Left colon (tissue), 2 donors: ENCODE measurements at places on chromosomes 6 and 20.

- no peak for DNase-seq
These were observed 21.0 kb downstream of the PMEPA1 start for GRCh38 chr20:57688864-57689263.

GRCh38 chr6:134740473-134741199 is 209.3 kb downstream of the ALDH8A1 start:
- DNase-seq: no peak

- DNase-seq: no peak
These were observed 20.9 kb downstream of the EZR start for GRCh38 chr6:158798311-158798710.

DNA sequence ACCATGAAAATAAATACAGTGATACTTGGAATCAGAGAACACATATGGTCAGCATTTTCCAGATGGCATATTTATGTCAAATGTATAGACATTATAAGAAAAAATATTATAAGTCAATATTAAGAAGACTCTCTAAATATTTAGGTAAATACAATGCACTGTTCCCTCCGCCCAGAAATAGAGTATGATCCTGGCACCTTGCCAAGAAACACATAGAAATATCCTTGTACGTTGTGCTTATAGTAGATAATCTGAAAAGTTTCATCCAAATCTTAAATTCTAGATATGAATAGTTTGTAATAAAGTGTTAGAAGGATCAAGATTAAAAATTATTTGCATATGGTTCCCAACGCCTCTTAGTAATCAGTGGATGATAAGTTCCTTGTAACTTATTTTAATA is 645.8 kb upstream of the GJE1 start:
- DNase-seq: no peak

- no peak for DNase-seq
These were observed 224.9 kb downstream of the EPHA7 start for GRCh38 chr6:93194480-93194879.

- peak; percentile 84 for DNase-seq
These were observed 481 bp downstream of the SERPINB6 start for GRCh38 chr6:2970753-2971419.

DNA sequence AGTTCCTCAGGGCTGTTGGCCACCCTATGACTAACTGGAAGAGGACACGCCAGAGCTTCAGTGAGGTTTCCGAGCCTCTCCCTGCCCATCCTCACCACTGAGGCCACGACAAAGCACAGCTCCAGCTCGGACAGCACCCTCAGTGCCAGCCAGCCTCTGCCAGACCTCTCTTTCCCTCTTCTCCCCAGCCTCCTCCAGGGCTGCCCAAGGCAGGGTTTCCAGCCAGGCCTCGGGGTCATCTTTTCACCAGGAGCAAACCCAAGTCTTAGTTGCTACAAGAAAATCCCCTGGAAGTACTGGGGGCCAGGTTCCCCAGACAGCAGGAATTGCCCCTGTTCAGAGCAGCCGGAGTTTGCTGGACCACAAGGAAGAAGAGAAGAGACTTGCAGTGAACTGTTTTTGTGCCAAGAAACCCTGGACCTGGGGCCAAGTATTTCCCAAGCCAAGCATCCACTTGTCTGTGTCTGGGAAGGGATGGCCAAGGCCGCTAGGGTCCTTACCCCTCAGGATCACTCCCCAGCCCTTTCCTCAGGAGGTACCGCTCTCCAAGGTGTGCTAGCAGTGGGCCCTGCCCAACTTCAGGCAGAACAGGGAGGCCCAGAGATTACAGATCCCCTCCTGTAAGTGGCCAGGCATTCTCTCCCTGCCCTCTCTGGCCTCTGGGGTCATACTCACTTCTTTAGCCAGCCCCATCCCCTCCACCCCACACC is 41.6 kb downstream of the PLAGL2 start:
- DNase-seq: no peak

GRCh38 chr6:154343473-154344308 is 12.9 kb downstream of the IPCEF1 start:
- peak; percentile 86 for DNase-seq

DNA sequence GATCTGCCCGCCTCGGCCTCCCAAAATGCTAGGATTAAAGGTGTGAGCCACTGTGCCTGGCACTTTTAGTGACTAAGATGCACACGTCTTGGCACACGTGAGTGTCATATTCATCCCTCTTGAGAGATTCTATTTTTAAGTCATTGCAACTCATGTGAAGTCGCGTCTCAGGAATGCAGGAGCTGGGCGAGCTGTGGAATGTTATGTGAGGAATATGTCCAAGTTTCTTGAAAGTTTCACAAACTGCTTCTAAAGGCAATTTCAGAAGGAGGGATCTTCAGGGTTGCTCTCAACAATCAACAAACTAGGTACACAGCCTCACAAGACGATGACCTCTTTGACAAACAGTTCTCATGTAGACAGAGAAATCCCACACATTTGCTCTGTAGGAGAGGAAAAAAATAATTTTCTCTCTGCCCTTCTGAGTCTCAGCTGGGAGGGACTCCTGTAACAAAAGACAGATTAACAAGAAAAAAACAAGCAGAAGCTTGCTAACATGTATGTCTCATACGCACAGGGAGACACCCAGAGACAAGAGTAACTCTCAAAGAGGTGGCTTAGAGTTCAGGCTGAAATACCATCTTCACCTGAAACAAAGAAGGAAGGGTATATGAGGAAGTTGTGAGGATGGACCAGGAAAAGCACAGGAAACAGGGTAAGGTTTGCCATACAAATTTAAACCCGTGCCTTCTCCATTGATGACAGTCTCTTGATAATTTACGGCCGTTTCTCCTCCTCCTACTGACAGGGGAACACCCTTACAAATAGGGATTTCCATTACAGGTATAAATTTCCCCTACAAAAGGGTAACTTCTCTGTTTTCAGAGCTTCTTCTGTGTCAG is 45.3 kb upstream of the FAM50B start:
- no peak for DNase-seq

GRCh38 chr6:111068866-111069234 is 18.5 kb upstream of the SLC16A10 start:
- DNase-seq: no peak

GRCh38 chr6:26025047-26025893 is 62.0 kb upstream of the HFE start:
- DNase-seq: no peak

DNA sequence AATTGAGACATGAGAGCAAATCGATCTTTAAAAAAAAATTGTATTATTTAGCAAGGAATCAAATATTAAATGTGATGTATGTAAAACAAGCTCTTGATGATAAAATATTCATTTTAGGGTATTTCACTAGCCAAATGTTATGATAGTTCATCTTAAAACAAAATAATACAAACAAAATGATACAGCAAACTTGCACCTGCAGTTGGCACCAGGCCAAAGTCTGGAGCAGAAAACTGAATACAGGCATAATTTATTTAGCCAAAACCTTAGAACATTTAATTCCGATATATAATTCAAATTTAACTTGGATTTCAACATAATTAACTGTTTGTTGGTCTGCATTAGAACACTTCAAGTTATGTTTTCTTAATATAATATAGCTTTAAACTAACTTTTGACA is 60.9 kb downstream of the EPHA7 start:
- no peak for DNase-seq

DNA sequence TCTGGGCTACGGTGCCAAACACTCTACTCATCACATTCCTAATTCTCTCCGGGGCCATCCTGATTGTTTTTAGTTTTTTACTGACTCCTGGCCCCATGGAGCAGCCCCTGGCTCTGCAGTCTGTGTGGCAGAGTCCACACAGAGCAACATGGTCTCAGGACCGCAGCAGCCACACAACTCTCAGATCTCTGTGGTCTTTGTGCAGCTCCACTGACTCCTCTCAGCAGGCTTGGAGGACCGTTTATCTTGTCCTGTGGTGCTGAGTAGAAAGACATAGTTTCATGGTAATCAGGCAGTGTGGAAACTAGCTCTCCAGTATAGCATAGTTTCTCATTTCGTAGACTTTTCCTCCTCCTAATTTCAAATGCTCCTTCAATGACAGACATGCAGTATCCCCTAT is 168.4 kb downstream of the EDN1 start:
- DNase-seq: no peak

DNA sequence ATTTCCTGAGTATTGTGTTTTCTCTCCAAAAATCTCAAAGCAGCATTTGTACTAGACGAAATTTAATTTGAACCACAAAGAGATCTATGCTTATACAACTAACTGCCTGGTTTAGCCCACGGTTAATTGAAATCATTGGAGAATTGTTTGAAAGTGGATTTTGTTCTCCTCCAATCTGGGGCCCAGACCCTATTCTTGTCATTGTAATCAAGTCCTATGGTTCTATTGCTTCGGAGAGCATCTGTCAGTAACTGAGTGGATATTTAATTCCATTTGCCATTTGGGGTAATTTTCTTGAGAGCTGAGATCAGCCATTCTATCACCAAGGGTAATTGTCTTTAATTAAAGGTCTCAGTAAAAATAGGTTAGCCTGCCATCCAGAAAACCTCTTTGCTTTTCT is 117.0 kb upstream of the KCNG1 start:
- no peak for DNase-seq

DNA sequence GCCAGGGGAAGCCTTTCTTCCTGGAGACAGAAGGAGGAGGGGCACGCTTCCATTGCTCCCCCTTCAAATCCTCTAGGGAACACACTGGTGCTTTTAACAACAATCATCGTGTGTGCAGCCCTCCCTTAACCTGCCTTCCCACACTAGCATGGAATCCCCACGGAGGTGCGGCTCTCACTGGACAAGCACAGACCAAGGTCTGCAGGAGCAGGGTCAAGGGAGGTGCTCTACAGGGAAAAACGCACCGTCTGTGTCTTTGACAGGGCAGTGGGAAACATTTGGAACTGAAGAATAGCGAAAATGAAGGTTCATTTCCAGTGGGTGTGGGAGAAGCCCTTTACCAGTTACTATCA is 527.1 kb downstream of the QKI start:
- no peak for DNase-seq

DNA sequence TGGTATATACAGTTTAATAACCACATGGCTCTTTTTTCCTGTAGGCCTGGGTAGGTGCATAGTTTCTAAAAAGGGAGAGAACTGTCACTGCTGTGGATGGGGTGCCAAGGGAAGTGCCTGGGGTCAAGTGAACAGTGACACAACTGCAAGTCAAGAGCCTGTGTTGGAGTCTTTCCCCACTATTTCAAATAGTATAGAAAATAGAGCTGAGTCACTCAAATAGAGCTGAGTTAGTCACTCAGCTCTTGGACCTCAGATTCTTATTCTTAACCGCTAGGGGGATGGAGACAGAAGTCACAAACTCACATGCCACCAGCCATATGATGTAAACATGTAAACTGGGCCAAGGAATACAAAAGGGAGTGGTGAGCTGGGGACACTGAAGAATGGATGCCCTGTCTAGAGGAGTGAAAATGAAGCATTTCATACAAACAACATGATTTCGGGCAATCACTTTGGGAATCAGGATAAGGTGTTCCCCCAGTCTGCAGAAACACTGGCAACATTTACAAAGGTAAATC is 2.1 kb downstream of the NQO2 start:
- no peak for DNase-seq

- DNase-seq: no peak
These were observed 95.9 kb upstream of the IYD start for GRCh38 chr6:150272976-150273315.

- no peak for DNase-seq
These were observed 49.6 kb downstream of the FOXO3 start for GRCh38 chr6:108610270-108610839.

- DNase-seq: no peak
These were observed 65.8 kb upstream of the E2F3 start for GRCh38 chr6:20335872-20336271.

- DNase-seq: no peak
These were observed 3.7 kb upstream of the CCDC167 start for GRCh38 chr6:37503309-37503965.

GRCh38 chr6:15387118-15387517 is 141.2 kb downstream of the JARID2 start:
- DNase-seq: no peak

- DNase-seq: no peak
These were observed 14.9 kb downstream of the ZBTB2 start for GRCh38 chr6:151376440-151376839.

GRCh38 chr6:169802790-169803189 is 51.4 kb downstream of the ERMARD start:
- DNase-seq: no peak

DNA sequence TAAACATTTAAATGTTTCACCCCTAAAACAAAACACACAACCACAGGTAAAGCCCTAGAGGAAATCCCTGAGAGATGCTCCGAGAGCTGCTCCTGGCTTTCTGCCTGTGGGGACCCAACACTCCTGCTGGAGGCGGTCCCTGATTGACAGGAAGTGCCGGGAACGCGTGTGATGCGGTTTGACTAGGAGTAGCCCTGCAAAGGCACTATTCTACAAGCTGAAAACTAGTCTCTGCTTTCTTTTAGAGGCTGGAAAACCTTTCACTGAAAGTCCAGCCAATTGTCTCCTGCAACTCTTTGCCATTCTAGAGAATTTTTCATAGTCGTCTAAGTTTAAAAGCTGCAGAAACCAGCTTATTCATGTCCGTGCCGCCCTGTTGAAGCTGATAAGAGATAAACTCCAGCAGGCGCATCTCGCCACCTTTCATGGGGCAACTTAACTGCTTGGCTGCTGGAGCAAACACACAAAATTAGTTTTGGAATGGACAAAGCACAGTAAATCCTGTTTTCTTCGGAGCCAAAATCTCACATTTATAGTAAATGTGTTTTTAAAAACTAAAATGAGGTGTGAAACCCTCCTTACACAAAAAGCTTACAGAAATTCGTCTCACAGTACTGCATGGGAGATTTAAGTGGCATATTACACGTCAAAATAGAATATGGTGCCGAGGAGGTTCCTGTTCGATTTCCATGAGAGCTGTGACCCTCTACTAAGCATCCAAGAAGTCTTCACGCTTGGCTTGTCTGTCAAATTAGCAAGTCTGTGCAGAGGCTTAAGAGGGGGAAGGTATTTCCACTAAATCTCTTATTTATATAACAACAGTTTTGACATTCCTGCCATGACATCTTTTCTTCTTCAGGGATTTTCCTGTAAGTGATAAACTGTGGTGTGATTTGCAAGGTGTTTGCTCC is 46.9 kb downstream of the DACT2 start:
- DNase-seq: no peak

GRCh38 chr20:31845300-31845863 is at the start of gene FOXS1:
Gene FOXS1, minus strand, starts transcription at chr20:31845604. Its CDS starts 62 bp downstream, at chr20:31845542.
- no peak for DNase-seq

DNA sequence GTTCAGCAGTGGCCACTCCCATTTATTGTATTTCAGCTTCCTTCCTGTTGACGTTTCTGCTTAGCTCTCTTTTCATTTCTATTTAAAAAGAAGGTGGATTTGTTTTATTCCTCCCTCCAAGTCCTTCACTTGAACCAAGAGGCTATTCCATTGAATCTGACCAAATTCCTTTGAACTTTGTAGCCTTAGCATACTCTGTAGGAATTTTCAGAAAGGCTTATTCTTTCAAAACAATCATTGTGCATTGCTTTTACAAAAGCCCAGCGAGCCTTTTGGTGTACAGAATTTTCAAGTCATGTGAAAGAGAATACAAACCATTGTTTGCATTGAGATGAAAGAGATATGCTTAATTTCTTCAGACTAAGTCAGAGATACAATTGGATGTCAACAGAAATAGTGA is 151.0 kb upstream of the INSM1 start:
- DNase-seq: no peak

- no peak for DNase-seq
These were observed 24.1 kb upstream of the IPCEF1 start for GRCh38 chr6:154380741-154381140.

GRCh38 chr6:109039795-109040194 is 54.9 kb downstream of the SESN1 start:
- no peak for DNase-seq

GRCh38 chr6:167892835-167893815 is 66.4 kb downstream of the AFDN start:
- no peak for DNase-seq
